Astrocyte of the spinal cord (primary cell): ENCODE measurements at places on chromosomes 11 and 22.

DNA sequence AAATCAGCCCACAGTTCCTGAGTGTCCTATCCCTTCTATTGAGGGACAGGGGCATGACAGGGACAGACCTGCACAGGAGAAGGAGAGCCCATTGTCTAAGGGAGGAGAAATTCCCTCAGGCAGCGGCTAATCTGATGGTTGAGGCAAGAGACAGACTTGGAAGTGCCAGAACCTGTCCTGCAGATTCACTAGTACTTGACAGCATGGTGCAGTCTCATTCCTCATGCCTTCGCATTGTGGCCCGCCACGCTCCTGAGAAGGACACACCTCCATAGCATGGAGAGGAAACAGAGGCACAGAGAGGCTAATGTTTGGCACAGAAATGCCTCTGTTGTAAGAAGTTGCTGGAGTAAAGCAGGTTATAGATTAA lies 3.2 kb downstream of the P2RY6 start:
- DNase-seq: no peak

DNA sequence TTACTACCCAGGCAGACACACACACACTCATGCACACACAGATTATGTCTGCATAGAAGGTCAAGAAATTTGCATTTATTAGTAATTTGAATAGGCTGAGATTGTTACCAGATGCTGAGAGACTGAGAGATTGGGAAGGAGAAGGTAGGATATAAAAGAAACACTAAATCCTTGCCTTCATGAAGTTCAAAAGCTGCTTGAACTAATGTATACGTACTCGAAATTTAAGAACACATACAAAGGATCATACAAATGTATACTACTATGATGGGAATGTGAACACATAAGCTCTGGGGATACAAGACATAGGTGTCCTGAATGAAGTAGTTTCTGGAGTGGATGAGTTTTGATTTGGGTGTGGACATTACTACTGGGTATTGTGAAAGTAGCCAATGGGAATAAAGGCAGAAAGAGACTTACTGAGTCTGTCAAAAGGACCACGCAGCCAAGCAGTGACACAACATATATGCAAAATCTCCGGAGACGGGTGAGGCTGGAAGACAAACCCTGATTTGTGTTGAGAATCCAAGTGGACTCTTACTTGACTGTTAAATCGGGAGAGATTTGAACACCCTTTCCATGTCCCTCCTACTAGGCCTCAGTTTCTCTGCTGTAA lies 7.3 kb upstream of the PKNOX2 start:
- DNase-seq: no peak

- DNase-seq: no peak
Observed at GRCh38 chr11:89458716-89459115, 32.5 kb downstream of the NOX4 start.

- no peak for DNase-seq
Observed at GRCh38 chr22:49084206-49084605, 743.5 kb downstream of the BRD1 start.

DNA sequence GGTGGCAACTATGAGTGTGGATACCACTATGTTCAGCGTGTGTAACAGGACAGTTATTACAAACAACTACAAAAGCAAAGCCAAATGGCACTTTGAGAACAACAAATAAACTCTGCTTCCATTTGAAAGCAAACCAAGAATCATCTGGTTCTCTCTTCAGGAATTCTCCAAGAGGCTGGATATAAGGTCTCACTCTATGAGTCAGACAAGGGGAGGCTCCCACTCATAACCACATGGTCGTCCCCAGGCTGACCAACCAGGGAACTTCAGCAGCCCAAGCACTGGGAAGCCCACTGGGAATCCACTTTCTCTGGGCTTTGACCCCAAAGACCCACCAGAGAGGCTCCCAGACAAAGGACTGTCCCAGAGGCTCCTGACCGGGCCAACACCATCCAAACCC lies 35.3 kb downstream of the DGCR2 start:
- peak; percentile 53 for DNase-seq

GRCh38 chr22:20002636-20003035 lies 14.0 kb downstream of the ARVCF start:
- DNase-seq: no peak

DNA sequence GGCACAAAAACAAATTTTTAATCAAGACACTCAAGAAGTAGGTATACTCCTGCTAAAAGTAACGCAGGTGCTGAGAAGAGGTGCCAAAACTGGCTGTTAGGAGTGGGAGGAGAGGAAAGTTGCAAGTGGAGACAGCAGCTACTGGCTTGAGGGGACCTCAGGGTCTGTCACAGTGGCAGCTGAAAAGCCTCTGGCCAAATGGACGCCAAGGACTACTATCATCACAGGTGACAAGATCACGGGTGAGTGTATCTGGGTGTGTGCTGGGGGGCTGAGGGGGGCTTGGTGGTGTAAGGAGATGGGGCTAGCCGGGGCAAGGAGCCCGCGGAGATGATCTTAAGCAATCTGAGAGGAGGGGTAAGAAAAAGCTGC lies 687 bp downstream of the ZNF202 start:
- no peak for DNase-seq

- no peak for DNase-seq
Observed at GRCh38 chr11:64067230-64067993, 31.7 kb downstream of the FLRT1 start.

DNA sequence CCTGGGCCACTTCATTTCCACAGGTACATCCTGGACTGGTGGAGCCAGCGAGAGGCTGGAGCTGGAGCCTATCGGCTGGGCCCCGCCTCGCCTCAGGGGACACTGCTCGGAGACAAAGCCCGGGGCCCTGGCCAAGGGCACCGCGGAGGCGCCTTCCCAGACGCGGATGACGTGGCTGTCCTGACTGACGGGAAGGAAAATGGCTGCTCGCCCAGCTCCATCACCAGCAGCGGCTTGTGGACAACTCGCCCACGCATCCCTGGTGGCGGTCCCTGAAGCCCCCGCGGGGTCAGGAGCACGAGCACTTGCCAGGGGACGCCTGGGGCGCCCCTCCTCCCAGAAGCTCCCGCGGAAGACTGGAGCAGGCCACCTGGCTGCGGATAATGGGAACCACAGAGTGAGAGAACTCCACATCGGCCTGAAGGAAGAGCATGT lies 49.6 kb downstream of the CECR2 start:
- DNase-seq: no peak

- DNase-seq: no peak
Observed at GRCh38 chr22:40056559-40056958, 61.8 kb downstream of the FAM83F start.
